ENCODE measurements at places on chromosomes 16 and 17.

DNA sequence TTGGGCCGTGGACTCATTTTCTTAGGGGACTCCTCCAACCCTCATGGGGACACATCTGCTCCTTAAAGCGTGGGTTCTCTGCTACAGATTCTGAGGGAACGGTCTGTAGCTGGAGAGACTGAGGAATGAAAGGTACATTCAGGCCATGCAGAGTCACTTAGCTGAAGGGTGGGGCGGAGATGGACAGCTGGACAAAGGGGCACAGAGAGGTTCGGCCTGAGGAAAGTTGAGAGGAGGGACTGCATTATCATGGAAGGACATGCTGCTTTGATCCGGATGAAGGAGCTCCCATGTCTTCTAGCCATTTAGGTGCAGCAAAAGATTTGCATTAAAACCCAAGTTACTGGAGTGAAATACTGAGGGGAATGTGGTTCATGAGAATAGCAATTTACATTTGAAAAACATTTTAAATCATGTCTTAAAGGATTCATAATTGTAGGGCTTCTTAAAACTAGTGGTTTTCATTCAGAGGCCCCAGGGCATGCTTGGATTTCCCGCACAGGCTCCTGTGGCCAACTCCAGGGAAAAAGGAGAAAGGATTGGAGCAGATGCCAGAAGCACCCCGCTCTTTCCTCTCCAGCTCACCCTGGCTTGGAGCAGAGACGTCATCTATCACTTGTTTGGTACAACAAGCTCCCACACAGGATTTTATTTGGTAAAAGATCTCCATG is 54.2 kb downstream of the CDRT4 start:
- no peak for DNase-seq

DNA sequence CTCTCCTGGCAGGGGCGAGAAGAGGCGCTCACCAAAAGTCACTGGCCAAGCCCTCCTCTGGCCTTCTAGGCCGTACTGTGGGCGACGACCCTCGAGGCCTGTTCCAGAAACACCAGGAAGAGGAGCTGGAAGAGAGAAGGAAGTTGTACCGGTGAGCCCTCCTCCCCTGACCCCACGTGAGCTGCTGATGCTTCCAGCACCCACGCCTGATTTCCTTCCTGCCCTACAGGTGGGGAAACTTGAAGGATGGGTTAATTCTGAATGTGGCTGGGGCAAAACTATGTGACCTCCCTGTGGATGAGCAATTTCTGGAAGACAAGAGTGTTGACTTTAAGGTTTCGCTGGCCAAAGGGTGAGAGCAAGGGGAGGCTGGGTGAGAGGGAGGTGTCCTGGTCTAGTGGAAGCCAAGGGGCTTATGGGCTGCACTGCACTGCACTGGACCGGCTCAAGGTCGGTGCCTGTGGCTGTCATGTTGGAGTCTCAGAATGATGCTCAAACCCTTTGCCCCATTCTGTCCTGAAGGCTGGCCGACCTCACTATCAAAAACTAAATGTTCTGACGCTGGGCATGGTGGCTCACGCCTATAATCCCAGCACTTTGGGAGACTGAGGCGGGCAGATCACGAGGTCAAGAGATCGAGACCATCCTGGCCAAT is 6.2 kb downstream of the C17orf100 start:
- no peak for DNase-seq

DNA sequence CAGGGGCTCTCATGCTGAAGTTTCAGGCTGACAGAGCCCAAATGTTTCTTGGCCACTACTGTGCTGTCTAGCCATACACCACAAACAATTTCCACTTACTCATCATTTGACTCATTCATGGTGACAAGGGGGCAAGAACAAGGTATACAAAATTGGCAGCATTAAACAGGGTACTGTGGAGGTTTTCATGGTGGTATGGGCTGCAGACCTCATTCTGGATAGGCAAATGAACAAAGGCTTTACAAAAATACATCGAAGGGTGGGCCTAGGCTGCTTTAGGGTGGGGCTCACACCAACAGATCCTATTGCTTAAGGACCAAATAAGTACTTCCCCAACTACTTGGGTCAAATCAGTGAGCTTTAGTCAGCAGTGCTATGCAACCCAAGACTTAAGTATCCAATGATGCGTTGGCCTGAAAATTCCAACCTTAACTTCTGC is 53.0 kb downstream of the N4BP1 start:
- no peak for DNase-seq

DNA sequence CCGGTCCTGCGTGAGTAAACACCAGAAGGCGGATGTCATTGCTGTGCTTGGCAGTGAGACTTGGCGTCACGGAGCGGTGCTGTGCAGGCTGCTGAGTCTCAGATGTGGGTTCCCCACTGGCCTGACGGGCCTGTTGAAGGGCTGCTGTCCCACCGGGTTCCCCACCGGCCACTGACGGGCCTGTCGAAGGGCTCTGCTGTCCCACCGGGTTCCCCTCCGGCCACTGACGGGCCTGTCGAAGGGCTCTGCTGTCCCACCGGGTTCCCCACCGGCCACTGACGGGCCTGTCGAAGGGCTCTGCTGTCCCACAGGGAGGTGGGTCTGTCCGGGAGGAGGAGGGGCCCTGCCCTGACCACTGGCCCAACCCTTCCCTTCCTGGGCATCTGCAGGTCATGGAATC is 2.8 kb downstream of the HGS start:
- no peak for DNase-seq

GRCh38 chr17:81708739-81709185 is 3.3 kb upstream of the SLC25A10 start:
- no peak for DNase-seq

DNA sequence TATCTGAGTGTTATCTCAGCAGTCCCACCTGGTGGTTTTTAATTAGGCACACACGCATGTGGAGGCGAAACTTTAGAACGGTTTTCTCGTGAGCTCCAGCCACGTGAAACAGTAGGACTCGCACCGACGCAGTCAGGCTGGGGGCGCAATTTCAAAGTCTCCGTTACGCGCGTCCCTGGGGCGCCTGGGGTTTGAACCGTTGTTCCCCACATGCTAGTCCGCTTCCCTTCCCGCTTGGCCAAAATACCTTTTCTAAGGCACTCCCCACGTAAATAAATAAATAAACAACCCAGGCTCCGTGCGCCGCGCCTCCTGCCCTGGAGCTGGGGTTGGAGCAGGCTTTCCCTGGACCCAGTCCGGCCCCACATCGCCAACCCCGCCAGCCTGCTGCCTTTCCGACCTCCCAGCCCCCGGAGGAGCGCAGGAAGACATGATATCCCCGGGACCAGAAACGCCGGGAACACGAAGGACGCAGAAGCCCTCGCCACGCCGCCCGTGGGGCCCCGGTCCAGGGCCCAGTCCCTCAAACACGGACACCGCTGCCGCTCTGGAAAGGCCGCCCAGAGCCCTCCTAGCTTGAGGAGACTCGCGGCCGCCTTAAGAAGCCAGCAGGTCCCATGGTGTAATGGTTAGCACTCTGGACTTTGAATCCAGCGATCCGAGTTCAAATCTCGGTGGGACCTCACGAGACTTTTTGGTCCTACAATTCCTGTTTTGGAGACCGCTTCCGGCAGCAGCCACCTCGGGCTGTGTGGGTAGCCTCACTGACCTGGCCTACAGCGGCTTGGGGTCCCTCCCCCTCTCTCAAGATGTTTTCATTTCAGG is 18.2 kb downstream of the GNGT2 start:
- peak; percentile 90 for DNase-seq

GRCh38 chr17:4796552-4796920 is 572 bp downstream of the PSMB6 start:
- DNase-seq: no peak

DNA sequence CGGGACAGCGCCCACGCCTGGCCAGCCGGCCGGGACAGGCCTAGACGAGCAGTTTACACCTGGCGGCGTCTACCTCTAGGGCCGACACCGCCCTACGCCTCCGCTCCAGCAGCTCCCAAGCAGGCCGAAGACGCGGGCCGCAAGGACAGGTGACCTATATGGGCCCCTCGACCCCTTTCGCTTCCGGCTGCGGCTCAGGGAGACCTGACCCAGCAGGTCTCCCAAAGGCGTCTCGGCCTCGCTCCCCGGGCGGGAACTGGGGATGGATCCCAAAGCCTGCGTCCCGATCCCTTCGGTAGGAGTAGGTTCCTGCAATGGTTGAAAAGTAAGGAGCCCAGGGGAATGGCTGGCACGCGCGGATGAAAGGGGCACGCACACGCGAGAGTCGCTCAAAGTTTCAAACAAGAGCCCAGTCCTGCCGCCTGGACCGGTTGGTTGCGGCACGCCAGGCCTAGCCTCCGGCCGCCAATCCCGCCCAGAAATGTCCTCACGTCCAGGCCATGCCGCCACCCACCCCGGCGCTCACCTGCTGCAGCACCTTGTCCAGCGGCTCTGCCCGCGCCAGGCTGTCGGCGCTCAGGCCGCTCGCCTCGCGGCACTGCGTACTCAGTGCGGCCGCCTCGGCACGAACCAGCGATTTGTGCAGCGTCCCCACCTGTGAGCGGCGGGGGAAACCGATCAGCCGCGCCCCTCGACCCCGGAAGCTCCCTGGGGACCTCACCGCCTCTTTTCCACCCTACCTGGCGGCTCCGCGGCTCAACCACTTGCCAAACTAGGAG is 630 bp downstream of the ESRP2 start:
- peak; percentile 68 for DNase-seq

DNA sequence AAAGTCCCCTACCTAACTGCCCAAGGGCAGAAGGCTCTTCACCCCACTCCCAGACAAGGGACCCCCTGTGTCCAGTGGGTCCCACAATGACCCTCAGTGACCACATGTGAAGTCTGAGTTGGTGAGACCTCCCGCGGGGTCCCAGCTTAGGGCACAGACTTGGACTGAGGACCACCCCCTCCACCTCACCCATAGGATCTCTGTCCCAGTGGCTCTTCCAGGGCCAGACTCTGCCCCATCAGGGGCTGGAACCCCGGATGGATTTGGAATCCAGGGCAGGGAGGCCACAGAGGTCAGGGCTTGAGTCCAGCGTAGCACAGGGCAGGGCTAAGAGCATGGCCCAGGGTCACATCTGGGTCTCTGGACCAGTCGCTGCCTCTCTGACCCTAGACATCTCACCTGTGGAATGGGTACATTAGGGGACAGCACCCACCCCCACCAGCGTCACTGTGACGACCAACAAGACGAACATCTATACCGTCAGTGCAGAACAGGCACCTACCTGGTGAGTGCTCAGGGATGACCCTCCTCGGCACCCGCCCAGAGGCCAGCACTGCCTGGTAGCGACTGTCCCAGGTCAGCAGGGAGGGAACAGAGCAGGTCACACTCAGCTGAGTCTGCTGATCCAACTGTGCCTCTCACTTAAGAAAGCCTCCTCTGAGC is 37.7 kb downstream of the TNFRSF13B start:
- DNase-seq: no peak

DNA sequence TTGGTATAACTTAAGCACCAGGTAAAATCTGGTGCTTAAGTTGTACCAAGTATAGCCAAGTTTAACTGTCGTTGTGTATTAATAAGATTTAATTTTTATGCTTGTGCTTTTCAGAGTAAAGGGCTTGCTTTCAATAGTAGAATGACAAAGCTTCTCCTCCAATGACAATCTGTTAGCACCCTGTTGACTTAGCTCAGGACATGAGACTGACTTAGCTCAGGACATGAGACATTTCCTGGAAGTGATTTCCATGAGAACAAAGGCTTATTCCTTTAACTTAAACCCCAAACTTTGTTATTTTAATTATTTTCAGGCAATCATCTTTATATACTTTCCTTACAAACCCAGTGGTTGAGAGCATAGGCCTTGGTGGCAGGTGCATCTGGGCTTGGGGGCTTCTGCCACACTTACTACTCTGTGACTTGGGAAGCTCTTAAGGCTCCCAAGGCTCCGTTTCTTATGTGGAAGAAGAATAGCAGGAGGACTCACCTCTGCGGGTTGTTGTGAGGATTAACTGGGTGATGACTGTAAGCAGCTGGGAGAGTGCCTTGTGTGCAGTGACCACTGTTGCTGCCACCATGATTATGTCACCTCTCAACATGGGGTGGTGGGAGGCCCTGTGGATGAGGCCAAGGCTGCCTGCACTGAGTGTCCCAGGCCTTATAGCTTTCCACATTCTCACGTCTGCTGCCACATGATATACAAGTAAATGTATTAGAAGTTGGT is 59.4 kb upstream of the CMIP start:
- DNase-seq: no peak

- no peak for DNase-seq
Measured at GRCh38 chr17:32516940-32517701, 30.3 kb downstream of the CDK5R1 start.

GRCh38 chr16:50295541-50296132 is 29.3 kb downstream of the ADCY7 start:
- no peak for DNase-seq

GRCh38 chr17:64218066-64218465 is 45.0 kb downstream of the TEX2 start:
- DNase-seq: no peak

GRCh38 chr16:63577891-63578290 is 1541.7 kb upstream of the CDH8 start:
- DNase-seq: no peak

- no peak for DNase-seq
Measured at GRCh38 chr16:47715442-47716083, 254.4 kb downstream of the PHKB start.

- DNase-seq: no peak
Measured at GRCh38 chr16:53952215-53953208, 248.6 kb downstream of the FTO start.

- DNase-seq: peak; percentile 95
Measured at GRCh38 chr16:70715055-70715858, 29.4 kb upstream of the MTSS2 start.

- DNase-seq: no peak
Measured at GRCh38 chr17:1217089-1217385, 37.3 kb upstream of the ABR start.

DNA sequence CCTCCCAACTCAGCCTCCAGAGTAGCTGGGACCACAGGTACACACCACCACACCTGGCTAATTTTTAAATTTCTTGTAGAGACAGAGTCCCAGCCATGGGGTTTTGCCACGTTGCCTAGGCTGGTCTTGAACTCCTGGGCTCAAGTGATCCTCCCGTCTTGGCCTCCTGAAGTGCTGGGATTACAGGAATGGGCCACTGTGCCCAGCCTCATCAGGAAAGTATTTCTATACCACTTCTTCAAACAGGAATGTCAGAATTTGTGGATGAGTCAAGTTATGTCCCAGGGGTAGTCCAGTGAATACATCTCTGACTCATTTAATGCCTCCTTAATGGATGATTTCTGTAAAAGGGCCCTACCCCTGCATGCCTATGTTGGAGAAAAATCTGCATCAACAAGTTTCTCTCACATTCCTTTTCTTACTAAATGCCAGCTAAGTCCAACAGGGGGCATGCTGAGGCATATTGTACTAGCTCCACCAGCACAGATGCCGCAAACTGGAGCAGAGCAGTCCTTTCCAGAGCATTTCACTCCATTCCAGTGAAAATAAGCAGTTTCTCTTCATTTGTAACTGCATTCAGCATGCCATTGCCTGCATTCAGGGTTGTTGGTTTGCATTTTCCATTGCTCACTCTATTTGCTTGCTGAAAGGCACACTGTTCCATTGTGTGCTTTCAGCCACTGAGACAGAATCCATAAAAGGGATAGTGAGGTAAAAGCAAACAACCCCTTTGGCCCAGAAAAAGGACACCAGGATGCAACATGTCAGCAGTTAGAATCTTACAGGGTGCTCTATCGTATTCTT is 5.3 kb upstream of the CAVIN1 start:
- peak; percentile 99 for DNase-seq
